ENCODE measurements at places on chromosomes 6 and 20. TPM values are rescaled to one million over a fixed set of nuclear protein-coding genes. Genes with fewer than 3 reads are reported as not detected.

GRCh38 chr20:51926670-51927305 is 124.5 kb upstream of the SALL4 start:
- DNase-seq = no peak

GRCh38 chr20:58851221-58851968 is 693 bp upstream of the GNAS-AS1 start:
- no peak for DNase-seq

DNA sequence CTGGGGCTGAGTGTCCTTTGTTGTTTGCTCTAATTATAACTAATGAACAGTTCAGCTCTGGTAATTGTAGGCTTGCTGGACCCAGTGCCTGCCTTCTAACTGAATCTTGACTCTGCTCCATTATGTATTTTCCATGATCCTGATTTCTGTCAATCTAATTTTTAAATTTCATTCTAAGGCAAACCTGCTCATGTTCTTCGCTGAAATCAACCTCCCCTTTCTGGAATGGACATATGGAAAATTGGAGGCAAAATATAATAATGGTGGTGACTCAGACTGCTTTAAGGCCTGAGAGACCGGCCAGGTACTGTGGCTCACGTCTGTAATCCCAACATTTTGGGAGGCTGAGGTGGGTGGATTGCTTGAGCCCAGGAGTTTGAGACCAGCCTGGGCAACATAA is 182.7 kb upstream of the AKAP12 start:
- no peak for DNase-seq

The SASH1 gene
- total RNA-seq = 33.8 TPM

DNA sequence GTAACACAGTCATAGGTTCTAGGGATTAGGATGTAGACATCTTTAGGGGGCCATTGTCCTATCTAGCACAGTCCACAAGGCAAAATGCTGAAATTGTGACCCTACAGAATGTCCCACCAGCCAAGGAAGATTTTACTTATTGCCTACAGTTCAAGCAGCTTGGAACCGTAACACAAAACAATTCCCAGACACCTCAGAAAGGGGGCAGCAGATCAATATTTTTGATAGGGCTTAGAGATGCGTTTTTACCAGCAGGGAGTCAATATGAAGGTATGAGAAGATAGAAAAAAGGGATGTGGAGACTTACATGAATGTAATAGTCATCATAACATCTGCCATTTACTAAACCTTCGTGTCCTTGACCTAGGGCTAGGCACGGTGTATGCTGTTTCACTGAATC is 81.0 kb downstream of the TMEM170B start:
- DNase-seq = no peak

The SMIM13 gene
- total RNA-seq = 16.3 TPM

DNA sequence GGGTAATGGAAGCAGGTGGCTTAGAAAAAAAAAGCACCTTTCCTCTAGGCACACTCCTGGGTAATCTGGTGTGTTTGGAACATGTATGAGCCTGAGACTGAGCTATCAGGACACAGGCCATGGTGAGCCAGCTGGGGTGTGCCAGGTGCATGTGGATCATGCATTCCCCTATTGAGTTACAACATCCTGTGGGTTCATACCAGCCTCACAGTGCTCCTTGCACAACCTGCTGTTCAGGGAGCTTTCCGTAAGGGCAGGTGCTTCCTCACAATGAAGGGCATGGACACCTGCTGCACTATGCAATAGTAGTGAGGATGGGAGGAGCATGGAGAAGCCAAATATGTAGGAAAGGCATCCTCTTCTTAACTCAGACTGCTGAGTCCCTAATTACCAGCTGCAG is 197.2 kb upstream of the SUPT3H start:
- no peak for DNase-seq

Data from SJCRH30 (cell line).